ENCODE measurements at places on chromosomes 13 and 19. TPM values are rescaled to one million over a fixed set of nuclear protein-coding genes. Genes with fewer than 3 reads are reported as not detected.

Gene MEDAG
- total RNA-seq: 0.06 TPM

Gene OR7G2
- total RNA-seq: not detected

Gene CABP5
- not detected for total RNA-seq

Gene SULT2B1
- total RNA-seq: 16.4 TPM

Gene VMAC
- total RNA-seq: 0.50 TPM

Gene CERS1
- 5.1 TPM for total RNA-seq

Gene NCAN
- 0.07 TPM for total RNA-seq

Gene SERP2
- not detected for total RNA-seq

Gene DACT3
- 0.39 TPM for total RNA-seq

Gene ERFL
- 0.25 TPM for total RNA-seq

Gene CDX2
- total RNA-seq: 1.0 TPM

Gene KLK1
- not detected for total RNA-seq

Gene ZNF790
- 0.25 TPM for total RNA-seq

Gene ZNF429
- not detected for total RNA-seq

Gene LILRB3
- total RNA-seq: 0.09 TPM

Gene S1PR5
- total RNA-seq: 1.7 TPM

Gene ATP4A
- total RNA-seq: not detected

Gene ZNF835
- not detected for total RNA-seq

Gene PHLDB3
- 11.5 TPM for total RNA-seq

Gene ANKRD24
- 0.26 TPM for total RNA-seq

Gene ZNF440
- not detected for total RNA-seq

Gene LILRB5
- 0.06 TPM for total RNA-seq

Gene POU4F1
- 0.67 TPM for total RNA-seq

Gene RFPL4A
- total RNA-seq: 0.31 TPM

Gene ZNF677
- total RNA-seq: not detected

Gene PTPRH
- total RNA-seq: 5.3 TPM

Gene C1QTNF9
- total RNA-seq: not detected

Gene TSSK6
- total RNA-seq: 1.5 TPM

Gene NLRP7
- total RNA-seq: not detected

Gene LHB
- not detected for total RNA-seq

Gene CCNA1
- 0.51 TPM for total RNA-seq

Gene PINLYP
- 0.19 TPM for total RNA-seq

Gene NR1H2
- total RNA-seq: 87.1 TPM

Gene GPATCH1
- total RNA-seq: 14.3 TPM

Gene DEDD2
- 89.7 TPM for total RNA-seq

Gene RAD23A
- 85.8 TPM for total RNA-seq

Gene DHDH
- 1.3 TPM for total RNA-seq

Gene ECSIT
- 33.6 TPM for total RNA-seq

Gene ZNF738
- total RNA-seq: 0.85 TPM

Gene TMEM150B
- total RNA-seq: not detected

Gene COL4A1
- 83.2 TPM for total RNA-seq

Gene WDR88
- not detected for total RNA-seq

Gene LILRA1
- not detected for total RNA-seq

Gene FRY
- total RNA-seq: 0.09 TPM

Gene ELAVL3
- total RNA-seq: 0.07 TPM
